ENCODE measurements at places on chromosomes 16 and 17.

DNA sequence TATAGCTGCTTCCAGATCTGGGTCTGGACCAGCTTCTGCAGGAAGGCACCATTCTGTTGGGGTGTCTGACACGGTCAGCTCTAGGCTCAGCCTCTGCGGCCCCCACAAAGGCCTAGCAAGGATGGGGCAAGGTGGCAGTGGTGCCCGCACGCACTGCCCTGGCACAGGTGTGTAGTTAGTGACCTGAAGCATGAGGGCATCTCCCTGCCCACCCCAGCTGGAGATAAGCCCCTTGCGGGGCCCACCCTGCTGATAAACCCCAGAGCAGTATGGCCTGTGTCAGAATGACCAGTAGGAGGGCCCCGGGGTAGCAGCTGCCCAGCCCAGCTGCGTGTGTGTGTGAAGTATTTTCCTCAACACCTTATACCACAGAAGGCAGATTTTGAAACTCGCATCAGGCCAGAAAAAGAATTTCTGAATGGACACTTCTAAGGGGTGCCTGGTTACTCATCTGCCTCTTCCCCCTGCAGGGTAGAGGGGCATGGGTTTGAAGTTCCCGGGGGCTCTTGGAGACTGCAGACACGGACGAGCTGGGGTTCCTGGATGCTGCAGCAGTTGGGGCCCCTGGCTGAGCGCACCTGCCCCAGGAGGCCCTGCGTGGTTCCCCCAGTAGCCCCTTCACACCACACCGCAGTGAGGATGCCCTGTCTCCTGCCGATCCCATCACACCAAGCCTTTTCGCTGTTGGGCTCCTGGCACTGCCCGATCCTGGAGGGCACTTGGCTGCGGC, 4.5 kb downstream of the ARHGDIA start:
- DNase-seq, result no peak

- no peak for DNase-seq
Measured at GRCh38 chr16:17744921-17745572, 274.3 kb upstream of the XYLT1 start.

- no peak for DNase-seq
Measured at GRCh38 chr17:17173921-17174320, 32.2 kb downstream of the PLD6 start.

GRCh38 chr16:54936979-54937670, 6.5 kb downstream of the IRX5 start:
- peak; percentile 39 for DNase-seq

DNA sequence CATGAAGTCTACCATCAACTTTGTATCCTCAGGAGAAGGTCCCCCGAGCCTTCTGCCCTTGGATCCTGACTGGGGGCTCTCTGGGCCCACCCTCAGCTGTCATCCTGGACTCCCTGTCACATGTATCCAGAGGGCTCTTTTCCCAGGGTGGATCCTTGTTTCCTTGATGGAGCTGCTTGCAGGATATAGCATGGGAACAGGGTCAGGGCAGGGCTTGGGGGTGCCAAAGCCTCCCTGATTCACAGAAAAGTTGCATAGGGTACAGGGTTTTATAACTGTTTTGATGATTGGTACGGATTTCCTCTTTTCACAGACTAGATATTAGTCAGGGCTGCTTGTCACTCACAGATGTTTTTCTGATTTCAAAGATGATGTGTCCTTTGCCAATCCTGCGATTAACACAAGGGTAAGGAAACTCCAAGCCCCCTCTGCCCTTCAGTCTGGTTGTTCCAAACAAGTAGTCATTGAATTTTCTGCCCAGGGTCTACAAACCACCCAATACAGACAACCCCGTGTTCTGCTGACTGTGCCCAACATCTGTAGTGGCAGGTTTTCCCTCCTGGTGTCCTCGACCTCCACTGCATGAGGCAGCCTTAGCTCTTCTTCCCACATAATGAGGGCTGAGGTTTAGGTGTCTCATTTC, 20.6 kb upstream of the SLC35G3 start:
- no peak for DNase-seq

DNA sequence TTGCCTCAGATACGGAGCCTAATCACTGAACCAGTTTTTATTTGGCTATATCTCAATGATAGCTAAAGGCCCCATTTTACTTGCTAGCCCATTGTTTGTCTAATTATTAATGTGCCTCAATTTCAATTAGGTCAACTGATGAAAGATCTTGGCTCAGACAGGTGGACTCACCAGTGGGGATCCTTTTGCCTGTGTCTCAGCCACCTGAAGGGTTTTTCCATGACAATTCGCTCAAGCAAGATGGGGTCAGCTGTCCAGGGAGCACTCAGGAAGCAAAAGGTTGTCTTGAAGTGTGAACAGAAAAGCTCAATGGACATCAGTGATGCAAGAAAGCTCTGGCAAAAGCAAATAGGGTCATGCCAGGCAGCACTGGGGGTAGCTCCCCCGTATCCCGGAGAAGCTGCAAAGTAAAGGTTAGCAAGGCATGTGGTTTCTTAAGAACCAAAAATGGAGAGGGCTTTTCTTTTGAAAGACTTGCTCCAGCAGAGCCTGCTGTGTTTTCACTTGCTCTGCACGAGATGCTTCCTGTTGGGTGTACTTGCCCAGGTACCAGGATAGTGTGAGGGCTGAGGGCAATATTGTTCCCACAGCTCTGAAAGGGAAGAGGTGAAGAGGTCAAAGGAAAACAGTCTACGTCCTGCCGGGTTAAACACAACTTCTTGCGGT, 541.2 kb upstream of the CDH5 start:
- DNase-seq, result no peak

DNA sequence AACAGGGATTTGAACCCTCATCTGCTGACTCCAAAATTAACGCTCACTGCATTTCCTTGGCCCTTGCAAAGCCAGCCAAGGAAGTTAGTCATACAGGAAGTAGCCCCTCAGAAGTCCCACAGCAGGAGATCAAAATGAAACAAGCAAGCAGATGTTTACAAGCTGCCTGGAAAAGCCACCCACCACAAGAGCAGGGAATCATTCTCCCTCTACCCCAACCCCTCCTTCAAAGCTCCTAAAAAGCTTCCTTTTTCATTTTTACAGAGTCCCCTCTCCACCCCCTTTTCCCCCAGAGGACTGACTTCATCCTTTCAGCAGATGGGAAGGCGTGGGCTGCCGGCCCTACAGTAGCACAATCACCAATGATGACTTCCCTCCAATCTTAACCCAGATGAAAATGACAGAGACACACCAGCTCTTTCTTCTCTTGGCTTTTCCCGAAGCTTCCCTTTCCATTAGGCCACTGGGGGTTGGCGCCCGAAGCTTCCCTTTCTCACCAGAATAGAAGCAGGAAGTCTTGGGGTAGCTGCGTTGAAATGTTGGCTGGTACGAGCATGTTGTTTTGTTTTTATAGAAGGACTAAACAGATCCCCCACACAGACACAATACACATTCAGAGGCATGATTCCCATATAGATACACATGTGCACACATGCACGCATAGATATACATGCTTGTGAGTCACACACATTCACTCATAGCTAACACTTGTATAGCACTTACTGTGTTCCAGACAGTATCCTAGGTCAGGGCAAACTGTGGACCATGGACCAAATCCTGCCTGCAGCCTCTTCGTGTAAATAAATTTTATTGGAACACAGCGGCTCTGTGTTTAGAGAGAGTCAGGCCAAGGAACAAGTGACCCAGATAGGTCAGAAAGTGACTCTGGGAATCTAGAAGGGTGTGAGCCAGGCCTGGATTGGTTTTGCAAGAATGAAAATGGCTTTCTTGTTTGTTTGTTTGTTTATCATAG, 17.4 kb downstream of the ITPRIPL2 start:
- no peak for DNase-seq

GRCh38 chr17:74287031-74287602, 13.1 kb downstream of the DNAI2 start:
- no peak for DNase-seq

DNA sequence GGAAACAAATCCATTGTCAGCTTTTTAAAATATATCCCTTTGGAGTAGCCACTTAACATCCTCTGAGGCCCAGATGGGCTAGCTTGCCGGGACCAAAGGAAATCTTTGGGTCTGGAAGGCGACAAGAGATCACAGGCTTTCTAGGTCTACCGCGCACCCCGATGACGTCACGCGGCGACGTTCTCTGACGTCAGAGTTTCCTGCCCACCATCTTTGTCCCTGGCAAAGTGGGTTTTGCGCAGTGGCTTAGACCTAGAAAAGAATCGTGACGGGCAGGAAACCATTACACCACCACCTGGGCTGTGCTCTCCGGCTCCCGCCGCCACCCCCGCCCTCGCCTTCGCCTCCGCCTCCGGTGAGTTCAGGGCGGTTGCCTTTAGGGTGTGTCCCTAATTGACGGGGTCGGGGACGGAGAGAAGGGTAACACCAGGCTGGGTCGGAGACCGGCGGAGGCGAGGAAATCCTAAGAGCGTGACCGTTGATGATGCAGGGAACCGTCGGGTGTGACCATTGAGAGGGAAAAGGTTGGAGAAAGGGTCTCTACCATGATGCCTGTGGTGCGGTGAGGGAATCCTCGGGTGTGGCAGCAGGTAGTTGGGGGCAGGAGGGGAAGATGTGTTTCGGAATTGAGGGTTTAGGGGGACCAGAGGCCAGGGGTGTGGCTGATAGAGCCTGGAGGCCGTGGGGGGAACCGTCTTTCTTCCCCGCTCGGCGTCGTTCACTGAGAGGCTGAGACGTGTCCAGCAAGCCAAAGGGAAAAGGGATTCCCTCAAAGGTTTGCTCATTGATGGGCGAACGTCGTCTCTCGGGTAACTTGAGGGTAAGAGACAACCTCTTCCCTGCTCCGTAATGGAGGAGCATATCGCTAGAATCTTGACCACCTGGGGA, at the start of gene AP2B1:
Gene AP2B1, plus strand, starts transcription at position 249 of the 888 bp plus-strand sequence. CDS start 6,709 bp downstream, outside the sequence.
- DNase-seq, result peak; percentile 68

- no peak for DNase-seq
Measured at GRCh38 chr16:48123104-48123788, 32.5 kb downstream of the ABCC12 start.

DNA sequence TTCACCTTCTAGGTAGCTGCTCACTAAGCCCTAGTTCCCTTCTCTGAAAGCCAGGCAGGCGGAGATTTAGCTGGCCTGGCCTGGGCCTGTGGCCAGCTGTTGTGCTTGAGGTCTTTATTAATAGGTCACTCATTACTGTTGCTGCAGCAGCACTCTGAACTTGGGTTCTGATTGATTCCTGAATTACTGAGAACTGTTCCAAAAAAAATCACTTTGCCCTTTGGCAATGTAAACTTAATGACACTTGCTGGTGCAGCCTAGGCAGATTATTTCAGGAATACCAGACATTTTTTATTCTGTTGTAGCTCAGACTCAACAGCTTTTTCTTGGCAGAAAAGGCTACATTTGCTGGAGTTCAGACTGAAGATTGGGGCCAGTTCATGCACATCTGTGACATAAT, 2.7 kb downstream of the TOM1L1 start:
- DNase-seq, result no peak

- DNase-seq, result no peak
Measured at GRCh38 chr17:80195671-80196529, 24.2 kb downstream of the SGSH start.

DNA sequence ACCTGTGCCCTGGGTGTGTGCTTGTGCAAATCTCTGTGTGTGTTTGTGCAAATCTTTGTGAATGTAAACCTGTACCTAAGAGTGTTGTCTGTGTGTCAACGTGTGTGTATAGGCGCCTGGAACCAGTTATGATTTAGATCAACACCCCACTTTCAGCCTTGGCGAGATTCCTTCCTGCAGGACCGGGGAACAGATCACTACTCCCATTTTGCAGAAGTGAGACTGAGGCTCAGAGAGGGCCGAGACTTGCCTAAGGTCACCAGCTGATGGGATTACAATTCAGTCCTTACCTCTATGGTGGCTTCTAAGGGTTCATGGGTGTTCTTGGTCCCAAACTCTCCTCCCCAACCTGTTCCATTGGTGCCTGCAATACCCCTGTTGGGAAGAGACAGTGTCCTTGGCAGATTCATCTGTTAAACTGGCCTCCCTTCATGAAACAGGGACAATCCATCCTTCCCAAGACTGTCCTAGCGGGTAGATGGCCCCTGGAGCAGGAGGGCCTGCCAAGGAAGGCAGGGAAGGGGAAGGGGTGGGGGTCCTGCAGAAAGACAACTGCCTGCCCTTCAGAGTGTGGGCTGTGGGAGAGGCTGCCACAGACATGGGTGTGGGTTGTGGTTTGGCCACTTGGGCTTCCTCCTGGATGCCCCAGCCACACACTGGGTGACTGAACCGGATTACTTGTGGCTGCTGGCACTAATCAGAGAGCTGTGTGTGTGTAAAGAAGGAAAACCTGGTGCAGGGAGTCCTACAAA, 6.9 kb upstream of the MAPK7 start:
- DNase-seq, result no peak

GRCh38 chr17:491086-492021, 138.7 kb upstream of the RPH3AL start:
- no peak for DNase-seq

DNA sequence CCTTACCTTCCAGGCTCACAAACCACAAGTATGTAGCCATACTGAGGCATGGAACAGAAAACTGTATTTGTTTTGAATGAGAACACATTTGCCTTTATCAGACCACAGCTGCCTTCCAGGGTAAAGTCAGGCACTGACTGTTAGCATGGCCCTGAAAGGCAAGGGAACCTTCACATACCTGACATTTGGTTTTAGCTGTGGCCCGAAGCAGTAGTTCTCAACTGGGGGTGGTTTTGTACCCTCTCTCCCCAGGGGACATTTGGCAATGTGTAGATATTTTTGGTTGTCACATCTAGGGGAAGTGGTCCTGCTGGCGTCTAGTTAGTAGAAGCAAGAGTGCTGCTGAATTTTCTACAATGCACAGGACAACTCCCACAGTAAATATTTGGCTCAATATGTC, 9.2 kb downstream of the HERPUD1 start:
- no peak for DNase-seq

DNA sequence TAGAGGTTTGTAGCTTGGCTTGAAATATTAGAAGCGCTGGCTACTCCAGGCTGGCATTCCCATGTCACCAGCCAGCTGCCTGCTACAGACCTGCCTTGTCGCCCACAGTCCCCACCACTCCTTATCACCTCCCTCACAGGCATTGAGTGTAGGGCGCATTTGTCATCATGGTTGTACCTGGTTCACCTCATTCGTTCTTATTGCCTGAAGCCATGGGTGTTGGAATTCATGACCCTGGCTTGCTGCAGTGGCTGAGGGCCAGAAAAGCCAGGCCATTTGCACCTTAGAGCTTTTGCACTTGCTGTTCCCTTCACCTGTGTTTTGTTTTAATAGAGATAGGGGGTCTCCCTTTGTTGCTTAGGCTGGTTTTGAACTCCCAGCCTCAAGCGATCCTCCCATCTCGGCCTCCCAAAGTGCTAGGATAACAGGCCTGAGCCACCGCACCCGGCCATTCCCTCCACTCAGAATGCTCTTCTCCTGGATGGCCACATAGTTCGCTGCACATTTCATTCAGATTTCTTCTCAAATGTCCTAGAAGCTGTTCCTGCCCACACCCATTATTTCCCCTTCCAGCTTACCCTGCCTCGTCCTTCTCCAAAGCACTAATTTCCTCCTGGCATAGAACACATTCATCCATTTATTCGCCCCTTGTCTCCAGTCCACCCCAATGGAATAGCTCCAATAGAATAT, 97.6 kb downstream of the C16orf78 start:
- DNase-seq, result no peak

DNA sequence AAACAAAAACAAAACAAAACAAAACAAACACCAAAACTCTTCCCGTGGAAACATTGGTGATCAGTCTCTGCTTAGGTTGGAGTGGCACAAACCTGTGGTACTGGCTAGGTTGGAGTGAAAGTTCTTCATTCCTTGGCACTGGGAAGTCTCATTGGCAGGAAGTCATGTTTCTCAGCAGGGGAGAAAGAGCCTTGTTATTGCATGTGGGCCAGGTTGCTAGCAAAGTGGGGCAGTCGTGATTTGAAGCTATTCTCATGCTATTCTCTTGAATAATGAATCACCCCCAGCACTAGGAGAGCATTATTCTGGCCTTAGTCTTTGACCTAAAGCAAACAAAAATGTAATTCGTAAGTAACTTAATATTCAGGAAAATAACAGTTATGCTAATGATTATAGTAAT, 24.3 kb upstream of the B4GALNT2 start:
- no peak for DNase-seq

All from NCI-H1048 (cell line).